ENCODE measurements at places on chromosomes 7 and 10.

DNA sequence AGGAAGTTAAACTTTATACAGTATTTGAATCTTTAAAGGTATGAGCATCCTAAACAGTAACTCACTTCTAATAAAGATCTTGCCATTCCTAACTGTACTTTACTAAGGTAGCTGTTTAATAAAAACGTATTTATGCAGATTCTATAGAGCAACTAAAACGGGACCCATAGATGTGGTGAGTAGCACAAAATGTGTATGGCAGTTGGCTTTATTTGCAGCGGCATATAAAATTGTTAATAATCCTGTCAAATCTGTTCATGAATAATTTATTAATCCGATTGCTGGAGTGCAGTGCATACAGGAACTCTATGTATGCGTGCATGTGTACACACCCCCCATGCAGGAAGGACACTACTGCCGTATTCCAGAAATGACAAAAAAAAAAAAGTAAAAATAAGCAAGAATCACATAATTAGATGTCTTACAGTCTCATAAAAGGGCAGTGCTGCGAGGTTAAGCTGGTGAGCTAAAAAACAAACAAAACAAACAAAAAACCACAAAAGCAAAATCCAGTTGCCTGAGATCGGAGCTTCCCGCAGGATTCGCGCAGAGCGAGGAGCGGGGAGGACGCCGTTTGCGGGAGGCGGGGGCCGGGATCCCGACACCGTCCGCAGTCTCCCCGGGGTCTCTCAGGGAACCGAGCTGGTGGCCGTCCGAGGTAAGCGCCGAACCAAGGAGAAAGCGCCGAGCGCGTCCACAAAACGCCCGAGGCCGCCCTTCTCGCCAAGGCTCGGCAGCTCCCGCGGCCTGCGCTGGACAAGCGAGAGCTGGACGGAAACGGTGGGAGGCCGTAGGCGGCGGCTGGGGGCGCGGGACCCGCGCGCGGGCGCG is 518 bp upstream of the COMMD3 start:
- DNase-seq = no peak

DNA sequence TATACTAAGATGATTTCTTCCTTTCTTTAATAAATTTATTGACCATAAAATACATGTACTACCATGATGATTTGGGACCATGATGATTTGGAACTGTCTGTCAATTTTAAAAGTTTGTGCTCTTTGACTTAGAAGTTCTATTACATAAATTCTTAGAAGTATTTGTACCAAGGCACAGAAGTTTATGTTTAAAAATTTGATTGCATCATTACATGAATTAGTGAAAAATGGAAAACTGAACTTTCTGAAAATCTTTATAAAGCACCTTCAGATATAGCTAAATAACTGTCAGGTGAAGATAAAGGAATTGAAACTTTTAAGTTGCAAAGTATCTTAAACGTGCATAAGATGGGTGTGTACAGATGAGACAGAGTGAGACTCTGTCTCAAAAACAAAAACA is 32.0 kb downstream of the MALSU1 start:
- no peak for DNase-seq

DNA sequence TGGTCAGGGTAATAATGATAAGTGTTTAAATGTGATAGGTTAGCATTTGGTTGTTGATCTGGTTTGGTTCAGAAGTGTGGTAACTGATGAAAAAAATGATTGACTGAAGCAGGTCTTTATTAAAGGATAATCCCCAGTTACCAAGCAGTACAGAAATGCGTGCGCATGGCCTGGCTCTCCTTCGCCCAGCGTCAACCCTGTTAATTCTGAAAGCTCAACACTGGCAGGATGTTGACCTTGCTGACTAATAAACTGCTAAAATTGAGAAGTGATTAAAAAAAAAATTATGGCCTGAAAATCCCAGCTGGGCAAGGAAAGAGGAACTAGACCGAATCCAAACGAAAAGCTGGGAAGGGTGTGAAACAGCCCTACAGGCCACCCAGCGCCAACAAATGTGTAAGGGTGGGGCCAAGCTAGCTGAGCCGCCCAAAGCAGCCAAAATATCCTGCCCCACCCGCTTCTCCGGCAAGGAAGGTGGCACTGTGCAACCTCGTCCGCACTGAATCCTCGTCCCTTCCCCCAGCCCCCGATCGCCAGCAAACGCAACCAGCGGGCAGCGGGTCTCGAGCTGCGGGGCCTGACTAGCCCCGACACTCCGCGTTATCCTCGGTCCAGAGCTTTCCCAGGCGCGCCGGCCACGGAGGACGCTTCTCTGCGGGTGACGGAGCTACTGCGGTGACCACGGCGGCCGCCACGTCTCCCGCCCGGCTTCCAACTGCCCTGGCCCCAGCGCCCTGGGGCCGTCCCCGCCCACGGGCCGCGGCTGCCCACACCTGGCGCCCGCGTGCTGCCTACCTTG is 561 bp downstream of the SHTN1 start:
- DNase-seq = no peak

GRCh38 chr7:132300599-132301277 is 275.5 kb downstream of the PLXNA4 start:
- no peak for DNase-seq

DNA sequence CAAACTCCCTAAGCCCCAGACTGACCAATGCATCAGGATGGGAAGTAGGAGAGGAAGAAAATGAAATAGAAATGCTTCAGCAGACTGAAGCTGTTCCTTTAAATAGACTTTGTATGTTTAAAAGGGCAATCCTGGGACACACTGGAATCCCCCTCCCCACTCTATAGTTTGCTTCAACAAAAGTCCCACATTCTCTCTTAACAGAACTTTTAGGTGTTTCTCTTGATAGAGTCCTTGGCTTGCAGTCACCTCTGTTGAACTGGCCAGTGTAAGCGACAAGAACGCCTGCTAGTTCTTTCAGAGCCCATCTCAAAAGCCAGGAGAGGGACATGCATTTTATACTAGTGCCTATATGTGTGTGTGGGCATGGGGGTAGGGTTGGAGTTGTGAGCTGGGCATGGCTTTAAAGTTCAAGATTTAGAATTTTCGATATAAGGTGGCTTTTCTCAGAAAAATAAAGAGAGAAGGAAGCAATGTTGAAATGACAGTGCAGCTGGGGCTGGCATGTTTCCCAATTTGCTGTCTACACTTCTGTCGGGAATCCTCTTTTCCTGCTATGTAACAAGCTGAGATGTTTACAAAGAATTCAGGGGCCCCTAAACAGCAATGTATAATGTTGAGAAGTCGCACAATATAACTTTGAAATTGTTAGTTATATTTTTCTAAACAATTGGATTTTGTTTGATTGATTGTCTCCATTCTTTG is 2.1 kb downstream of the TBX20 start:
- DNase-seq = no peak

DNA sequence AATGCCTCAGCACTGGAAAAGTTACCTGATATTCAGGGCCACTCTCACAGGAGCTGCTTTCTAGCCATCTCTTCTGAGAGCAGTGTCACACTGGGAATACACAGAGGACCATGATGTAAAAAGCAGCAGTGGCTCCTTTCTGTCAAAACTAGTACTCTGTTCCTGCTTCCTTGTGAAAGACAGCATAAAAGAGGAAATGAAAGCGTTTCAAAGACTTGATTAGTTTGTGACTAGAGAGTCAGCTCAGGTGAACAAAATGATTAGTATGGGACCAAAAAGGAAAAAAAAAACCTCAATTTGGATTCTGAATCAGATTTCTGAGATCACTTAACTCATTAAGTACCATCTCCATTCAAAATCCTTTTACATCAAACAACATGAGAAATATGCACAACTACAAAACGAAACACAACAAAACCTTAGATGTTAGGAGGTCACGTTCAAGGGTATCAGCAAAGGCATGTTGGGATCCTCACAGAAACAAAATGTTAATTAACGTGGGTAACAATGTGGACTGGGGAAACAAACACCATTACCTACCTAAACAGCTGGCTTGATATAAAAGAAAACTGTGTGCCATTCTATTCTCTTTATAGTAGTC is 103.7 kb downstream of the MACC1 start:
- no peak for DNase-seq

GRCh38 chr7:132610995-132611394 is 34.7 kb upstream of the PLXNA4 start:
- DNase-seq = no peak

GRCh38 chr7:146681487-146681886 is 564.9 kb downstream of the CNTNAP2 start:
- DNase-seq = no peak

GRCh38 chr10:107834706-107835105 is 670.2 kb upstream of the SORCS1 start:
- DNase-seq = no peak
